ENCODE measurements at places on chromosomes 13 and 19.
A peak's percentile ranks its signal among the peaks of the same experiment; 100 is the strongest.

DNA sequence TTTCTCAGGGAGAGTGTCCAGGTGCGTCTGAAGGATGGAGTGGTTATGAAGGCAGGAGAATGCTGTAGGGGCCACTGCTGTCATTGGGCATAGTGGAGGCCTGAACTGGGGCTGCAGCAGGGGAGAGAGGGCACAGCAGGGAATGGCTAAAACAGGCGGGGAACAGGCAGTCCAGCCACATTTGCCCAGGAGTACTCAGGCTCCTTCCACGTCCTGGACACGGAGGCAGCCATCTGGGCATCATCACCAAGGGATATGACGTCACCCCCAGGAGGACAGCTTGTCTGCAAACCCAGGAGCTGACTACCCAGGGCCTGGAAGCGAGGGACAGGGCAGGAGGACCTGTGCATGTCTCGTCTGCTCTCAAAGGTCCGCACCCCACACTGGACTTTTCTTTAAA is 22.2 kb downstream of the VSTM2B start:
- H3K27ac ChIP-seq = no peak overlapping the region
- H3K27me3 ChIP-seq = peaks cover 51% of the 10 kb centered on the region
- H3K36me3 ChIP-seq = no peaks in the 10 kb centered on the region

GRCh38 chr13:23966691-23967615 is 69.7 kb upstream of the C1QTNF9B start:
- H3K36me3 ChIP-seq = peaks cover 5% of the 10 kb centered on the region
- H3K4me1 ChIP-seq = no peaks in the 10 kb centered on the region
- H3K4me3 ChIP-seq = no peak overlapping the region
- no peak for DNase-seq
- H3K27me3 ChIP-seq = no peaks in the 10 kb centered on the region
- no peak overlapping the region for H3K27ac ChIP-seq

GRCh38 chr13:28545583-28546333 is 50.8 kb upstream of the FLT1 start:
- H3K4me1 ChIP-seq = no peaks in the 10 kb centered on the region
- no peak overlapping the region for H3K27ac ChIP-seq
- peaks cover 28% of the 10 kb centered on the region for H3K27me3 ChIP-seq
- DNase-seq = no peak
- H3K36me3 ChIP-seq = no peaks in the 10 kb centered on the region

DNA sequence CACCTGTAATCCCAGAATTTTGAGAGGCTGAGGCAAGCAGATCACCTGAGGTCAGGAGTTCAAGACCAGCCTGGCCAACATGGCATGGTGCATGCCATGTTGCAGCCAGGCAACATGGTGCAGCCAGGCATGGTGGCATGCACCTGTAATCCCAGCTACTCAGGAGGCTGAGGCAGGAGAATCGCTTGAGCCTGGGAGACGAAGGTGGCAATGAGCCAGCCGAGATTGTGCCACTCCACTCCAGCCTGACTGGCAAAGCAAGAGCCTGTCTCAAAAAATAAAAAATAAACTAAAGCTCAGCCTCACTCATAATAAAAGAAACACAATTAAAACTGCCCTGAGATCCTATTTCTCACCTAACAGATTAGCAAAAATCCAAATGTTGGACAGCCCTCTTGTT is 49.7 kb upstream of the MAP3K10 start:
- DNase-seq = no peak
- H3K36me3 ChIP-seq = no peaks in the 10 kb centered on the region
- H3K27ac ChIP-seq = no peak overlapping the region
- no peak overlapping the region for H3K4me3 ChIP-seq

- H3K4me1 ChIP-seq = peaks cover 32% of the 10 kb centered on the region
- H3K27me3 ChIP-seq = no peaks in the 10 kb centered on the region
- DNase-seq = no peak
- H3K4me3 ChIP-seq = no peak overlapping the region
Observed at GRCh38 chr19:46791944-46792343, 3.5 kb upstream of the SLC1A5 start.

- no peaks in the 10 kb centered on the region for H3K4me1 ChIP-seq
- peaks cover 17% of the 10 kb centered on the region for H3K36me3 ChIP-seq
- peak overlapping the region; percentile 30 for H3K27ac ChIP-seq
- peak overlapping the region; percentile 73 for H3K4me3 ChIP-seq
Observed at GRCh38 chr13:25302121-25302520, 696 bp downstream of the NUP58 start.

DNA sequence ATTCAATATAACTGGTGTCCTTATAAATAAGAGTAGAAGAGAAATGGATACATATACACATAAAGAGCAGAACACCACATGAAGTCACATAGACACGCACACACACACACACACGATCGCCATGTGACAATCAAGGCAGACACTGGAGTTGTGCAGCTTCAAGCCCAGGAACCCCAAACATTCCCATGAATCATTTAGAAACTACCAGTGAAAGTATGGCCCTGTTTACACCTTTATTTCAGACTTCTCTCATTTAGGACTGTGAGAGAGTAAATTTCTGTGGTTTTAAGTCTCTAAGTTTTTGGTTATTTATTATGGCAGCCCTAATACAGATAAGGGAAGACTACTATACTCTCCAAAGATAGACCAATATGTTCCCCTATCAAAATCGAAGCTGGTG is 20.4 kb upstream of the TNFSF13B start:
- H3K4me3 ChIP-seq = no peak overlapping the region
- H3K4me1 ChIP-seq = no peaks in the 10 kb centered on the region
- no peaks in the 10 kb centered on the region for H3K36me3 ChIP-seq
- DNase-seq = no peak
- H3K27ac ChIP-seq = no peak overlapping the region

DNA sequence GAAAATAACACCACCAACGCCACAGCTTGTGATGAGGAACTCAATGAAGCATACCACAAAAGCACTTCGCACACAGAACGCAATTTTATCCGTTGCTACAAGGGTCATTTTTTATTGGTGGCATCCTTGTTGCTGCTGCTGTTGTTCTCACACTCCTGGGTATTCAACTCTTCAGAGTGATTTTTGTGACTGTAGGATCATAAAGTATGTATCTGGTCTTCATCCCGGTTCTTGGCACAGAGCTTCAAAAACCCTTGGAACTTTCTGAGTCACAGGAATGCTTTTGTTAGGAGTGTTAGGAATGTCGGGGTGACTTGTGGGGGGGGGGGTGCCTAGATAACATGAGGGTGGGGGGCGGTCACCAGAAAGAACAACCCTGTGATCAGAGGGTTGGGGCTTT is 108.4 kb downstream of the ZNF557 start:
- no peak overlapping the region for H3K27ac ChIP-seq
- no peak for DNase-seq
- no peaks in the 10 kb centered on the region for H3K27me3 ChIP-seq
- no peak overlapping the region for H3K4me3 ChIP-seq
- H3K4me1 ChIP-seq = no peaks in the 10 kb centered on the region

DNA sequence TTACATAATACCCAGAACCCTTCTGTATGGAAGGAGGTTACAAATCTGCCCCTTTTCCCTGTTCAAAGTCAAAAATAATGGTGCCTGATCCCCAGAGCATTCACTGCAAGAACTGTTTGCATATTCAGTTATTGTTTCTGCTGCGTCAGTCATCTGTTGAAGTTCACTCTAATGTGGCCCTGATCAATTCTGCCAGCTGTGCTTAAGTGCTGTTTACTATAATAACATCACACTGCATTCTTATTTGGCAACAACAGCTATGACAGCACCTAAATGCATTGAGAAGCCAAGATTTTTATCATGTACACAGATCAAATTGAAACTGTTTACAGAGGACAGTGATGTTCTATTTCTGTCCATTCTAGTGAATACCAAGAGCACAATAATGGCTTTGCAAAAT is 115.9 kb downstream of the DACH1 start:
- DNase-seq = no peak
- H3K27ac ChIP-seq = no peak overlapping the region
- no peak overlapping the region for H3K4me3 ChIP-seq
- H3K27me3 ChIP-seq = no peaks in the 10 kb centered on the region
- no peaks in the 10 kb centered on the region for H3K4me1 ChIP-seq

DNA sequence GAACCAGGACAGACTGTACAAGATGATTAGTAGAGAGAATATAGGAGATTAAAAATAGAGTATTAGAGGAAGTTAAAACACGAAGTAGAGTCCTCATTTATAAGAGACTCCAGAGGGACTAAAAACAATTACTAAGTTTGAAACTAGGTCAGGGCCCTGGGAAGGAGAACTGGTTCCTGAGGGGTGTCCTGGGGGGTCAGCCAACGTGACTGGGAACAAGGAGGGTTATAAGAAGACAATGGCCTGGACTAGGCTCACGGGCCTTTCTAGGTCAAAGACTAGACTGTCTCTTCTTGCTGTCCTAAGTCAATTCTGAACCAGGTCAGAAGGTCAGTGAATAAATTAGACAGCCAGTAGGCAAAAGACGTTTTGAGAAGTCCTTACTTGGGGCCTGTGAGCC is 165.3 kb downstream of the IER2 start:
- H3K27me3 ChIP-seq = peaks cover 68% of the 10 kb centered on the region
- no peak overlapping the region for H3K27ac ChIP-seq
- H3K4me1 ChIP-seq = no peaks in the 10 kb centered on the region
- H3K36me3 ChIP-seq = no peaks in the 10 kb centered on the region
- no peak for DNase-seq
- no peak overlapping the region for H3K4me3 ChIP-seq

GRCh38 chr13:48910686-48911085 is 65.0 kb upstream of the FNDC3A start:
- no peaks in the 10 kb centered on the region for H3K27me3 ChIP-seq
- no peaks in the 10 kb centered on the region for H3K36me3 ChIP-seq
- no peak for DNase-seq
- no peak overlapping the region for H3K27ac ChIP-seq

GRCh38 chr19:55344444-55344843 is 4.8 kb downstream of the KMT5C start:
- H3K4me1 ChIP-seq = peaks cover 22% of the 10 kb centered on the region
- peaks cover 49% of the 10 kb centered on the region for H3K36me3 ChIP-seq
- no peak for DNase-seq
- H3K27ac ChIP-seq = no peak overlapping the region
